Stimulated activated CD8-positive, alpha-beta memory T cell treated with anti-CD3 and anti-CD28 coated beads, Interleukin-4, amount 100 ng/mL, for 1 hour (primary cell): ENCODE measurements at places on chromosomes 13 and 19.

- DNase-seq, result no peak
These were observed 19.5 kb downstream of the SLC10A2 start for GRCh38 chr13:103046676-103047075.

GRCh38 chr13:114089341-114089740 lies 43.1 kb downstream of the RASA3 start:
- DNase-seq, result no peak

GRCh38 chr13:50129706-50130122 lies 114.5 kb downstream of the KCNRG start:
- no peak for DNase-seq

DNA sequence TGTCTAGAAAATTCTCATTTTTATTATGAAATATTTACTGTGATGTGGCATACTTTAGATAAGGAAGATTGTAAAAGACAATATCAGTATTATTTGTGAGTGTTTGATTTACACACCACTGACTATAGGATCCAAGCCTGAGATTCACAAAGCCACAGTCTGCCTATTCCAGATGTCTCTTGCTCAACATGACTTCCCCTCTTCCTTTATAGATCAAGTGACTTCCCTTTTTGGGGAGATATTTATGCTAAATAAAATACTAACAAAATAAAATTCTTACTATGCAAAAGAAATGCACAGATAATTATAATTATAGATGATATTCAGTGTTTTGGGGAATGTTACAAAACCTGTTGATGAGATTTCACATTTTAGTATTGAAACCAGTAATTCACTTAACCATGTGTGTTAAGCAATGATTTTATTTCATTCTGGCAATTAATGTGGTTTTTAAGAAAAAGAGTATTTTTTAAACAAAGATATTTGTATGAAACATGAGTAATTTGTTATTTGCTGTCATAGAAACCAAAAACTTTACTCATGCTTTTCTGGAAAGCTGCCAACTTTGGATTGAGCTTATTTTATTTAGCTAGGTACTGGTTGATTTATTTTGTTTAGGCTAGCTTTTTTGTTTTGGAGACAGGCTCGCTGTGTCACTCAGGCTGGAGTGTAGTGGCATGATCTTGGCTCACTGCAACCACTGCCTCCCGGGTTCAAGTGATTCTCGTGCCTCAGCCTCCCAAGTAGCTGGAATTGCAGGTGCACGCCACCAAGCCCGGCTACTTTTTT lies 13.7 kb upstream of the GPR183 start:
- DNase-seq, result no peak

DNA sequence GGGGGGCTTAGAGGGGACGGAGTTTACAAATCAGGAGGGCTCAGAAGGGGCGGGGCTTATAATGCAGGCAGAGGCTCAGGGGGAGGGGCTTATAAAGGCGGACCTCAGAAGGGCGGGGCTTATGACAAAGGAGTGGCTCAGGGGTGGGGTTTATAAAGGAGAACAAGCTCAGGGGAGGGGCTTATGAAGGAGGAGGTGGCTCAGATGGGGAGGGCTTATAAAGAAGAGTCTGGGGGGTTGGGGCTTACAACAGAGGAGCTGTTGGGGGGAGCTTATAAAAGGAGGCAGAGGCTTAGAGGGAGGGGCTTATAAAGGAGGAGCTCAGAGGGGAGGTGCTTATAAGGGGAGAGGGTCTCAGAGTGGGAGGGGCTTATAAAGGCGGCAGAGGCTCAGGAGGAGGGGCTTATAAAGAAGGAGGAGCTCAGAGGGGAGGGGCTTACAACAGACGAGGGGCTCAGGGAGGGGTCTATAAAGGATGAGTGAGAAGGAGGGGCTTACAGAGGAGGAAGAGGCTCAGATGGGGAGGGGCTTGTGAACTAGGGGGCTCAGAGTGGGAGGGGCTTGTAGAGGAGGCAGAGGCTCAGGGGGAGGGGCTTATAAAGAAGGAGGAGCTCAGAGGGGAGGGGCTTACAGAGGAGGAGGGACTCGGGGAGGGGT lies 1.0 kb downstream of the SMIM24 start:
- DNase-seq, result no peak

- no peak for DNase-seq
These were observed 726 bp upstream of the PEPD start for GRCh38 chr19:33522371-33522662.
